ENCODE measurements at places on chromosomes 3 and 15. TPM values are rescaled to one million over a fixed set of nuclear protein-coding genes. Genes with fewer than 3 reads are reported as not detected.

GRCh38 chr15:35925275-35926006 is 379.5 kb upstream of the DPH6 start:
- DNase-seq: no peak

GRCh38 chr3:32403663-32404062 is 12.0 kb downstream of the CMTM7 start:
- no peak for DNase-seq

GRCh38 chr15:62455441-62455921 is 290.4 kb upstream of the C2CD4B start:
- DNase-seq: no peak

DNA sequence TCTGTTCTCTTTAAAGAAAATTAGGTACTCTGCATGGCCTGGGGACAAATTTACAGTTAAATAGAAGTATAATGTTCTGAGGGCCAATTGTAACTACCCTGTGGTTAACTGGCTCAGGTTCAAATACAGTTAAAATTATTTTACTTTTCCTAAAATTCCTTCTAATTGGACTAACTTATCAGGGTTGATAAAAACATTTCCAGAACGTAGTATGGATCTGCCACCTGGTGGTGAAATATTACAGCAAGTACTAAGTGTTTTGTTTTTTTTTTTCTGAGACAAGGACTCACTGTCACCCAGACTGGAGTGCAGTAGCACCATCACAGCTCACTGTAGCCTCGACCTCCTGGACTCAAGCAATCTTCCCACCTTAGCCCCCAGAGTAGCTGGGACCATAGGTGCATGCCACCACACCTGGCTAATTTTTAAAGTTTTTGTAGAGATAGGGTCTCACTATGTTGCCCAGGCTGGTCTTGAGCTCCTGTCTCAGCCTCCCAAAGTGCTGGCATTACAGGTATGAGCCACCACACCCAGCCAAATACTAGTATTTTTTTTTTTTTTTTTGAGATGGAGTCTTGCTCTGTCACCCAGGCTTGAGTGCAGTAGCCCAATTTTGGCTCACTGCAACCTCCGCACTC is 29.2 kb downstream of the NEO1 start:
- DNase-seq: peak; percentile 36

DNA sequence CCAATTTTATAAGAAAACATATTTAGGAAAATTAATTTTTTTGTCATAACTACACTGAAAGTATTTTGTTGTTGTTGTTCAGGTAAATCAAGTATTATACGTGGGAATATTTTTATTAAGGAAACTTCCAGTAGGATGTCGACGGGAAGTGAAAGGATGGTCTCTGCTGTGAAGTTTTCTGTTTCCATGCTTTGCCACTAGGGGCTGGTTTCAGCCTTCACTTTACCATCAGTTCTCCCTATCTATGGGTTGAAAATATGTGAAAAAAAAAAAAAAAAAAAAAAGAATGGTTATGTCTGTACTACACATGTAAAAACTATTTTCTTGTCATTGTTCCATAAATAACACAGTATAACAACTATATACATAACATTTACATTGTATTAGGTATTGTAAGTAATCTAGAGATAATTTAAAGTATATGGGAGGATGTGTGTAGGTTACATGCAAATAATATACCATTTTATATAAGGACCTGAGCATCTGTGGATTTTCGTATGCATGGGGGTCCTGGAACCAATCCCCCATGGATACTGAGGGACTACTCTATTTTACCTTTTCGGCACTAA is 136.7 kb downstream of the SMAD6 start:
- DNase-seq: no peak

DNA sequence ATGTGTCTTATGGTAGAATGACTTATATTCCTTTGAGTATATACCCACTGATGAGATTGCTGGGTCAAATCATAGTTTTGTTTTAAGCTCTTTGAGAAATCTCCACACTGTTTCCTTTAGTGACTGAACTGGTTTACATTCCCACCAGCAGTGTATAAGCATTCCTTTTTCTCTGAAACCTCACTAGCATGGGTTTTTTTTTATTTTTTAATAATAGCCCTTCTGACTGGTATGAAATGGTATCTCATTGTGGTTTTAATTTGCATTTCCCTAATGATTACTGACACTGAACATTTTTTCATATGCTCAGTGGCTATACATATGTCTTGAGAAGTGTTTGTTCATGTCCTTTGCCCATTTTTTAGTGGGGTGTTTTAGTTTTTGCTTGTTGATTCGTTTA is 494.3 kb downstream of the SQOR start:
- no peak for DNase-seq

The MUC13 gene
- total RNA-seq: not detected

The GUCA1C gene
- total RNA-seq: not detected

- no peak for DNase-seq
Measured at GRCh38 chr15:52281085-52282035, 14.2 kb downstream of the MYO5C start.

GRCh38 chr3:20442846-20443245 is 256.8 kb upstream of the SGO1 start:
- no peak for DNase-seq

Data from spinal cord (tissue), 10 donors.